GM20000 (cell line): ENCODE measurements at places on chromosomes 12 and 14.

GRCh38 chr14:23101986-23102625, 2.7 kb downstream of the CIROP start:
- no peak for DNase-seq

DNA sequence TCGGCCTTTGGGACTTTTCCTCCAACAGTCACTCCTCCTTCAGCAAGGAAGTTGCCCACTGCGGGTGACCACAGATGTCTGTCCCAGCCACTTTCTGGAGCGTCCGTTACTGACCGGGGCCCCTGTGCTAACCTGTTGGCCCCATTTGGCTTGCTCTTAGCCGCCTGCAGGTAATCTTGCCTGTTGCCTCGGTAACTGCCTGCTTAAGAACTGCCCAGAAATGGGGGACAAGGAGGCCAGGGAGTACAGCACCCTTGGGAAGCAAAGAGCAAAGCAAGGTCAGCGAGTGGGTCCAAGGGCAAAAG, 338.8 kb upstream of the SFSWAP start:
- DNase-seq: no peak

- DNase-seq: no peak
Measured at GRCh38 chr12:18576104-18576626, 161.6 kb downstream of the PLCZ1 start.

GRCh38 chr12:125021096-125021495, 27.7 kb downstream of the BRI3BP start:
- no peak for DNase-seq

- DNase-seq: no peak
Measured at GRCh38 chr14:57963071-57963470, 97.2 kb upstream of the SLC35F4 start.

DNA sequence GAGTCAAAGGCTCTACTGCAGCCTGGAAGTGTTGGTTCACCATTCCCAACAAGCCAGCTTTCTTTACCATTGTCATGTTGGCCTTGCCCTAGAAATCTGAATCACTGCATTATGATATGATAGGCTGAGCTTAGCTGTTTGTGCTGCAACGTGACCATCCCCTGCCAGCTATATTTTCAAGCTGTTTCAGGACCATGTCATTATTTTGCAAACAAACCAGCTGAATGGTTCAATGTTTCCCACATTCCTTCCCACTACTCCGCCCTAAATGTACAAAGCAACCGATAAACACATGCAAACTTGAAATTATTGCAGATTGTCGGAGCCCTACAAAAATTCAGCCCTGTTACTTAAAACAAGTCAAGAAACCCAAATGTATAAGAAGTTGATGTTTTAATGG, 136.1 kb downstream of the KICS2 start:
- DNase-seq: no peak

GRCh38 chr12:64680235-64680634, 69.9 kb downstream of the RASSF3 start:
- DNase-seq: no peak

- DNase-seq: no peak
Measured at GRCh38 chr12:116366456-116366776, 88.9 kb upstream of the MED13L start.

DNA sequence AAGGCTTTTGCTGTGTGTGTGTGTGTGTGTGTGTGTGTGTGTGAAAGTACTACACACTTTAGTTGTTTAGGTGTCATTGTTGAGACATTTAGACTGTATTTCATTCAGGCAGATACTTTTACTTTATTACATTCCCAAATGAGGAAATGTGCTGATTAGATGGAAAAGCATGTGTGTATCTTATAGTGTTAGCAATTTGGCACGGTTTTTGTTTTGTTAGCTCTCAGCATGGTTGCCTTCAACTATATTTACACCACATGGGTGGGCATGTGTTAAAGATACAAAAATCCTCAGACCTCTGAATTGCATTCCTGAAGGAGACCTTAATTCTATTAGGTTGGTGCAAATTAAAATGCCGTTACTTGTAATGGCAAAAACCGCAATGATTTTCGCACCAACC, 879.5 kb downstream of the DIO2 start:
- DNase-seq: no peak

GRCh38 chr12:78888568-78888967, 24.0 kb downstream of the SYT1 start:
- no peak for DNase-seq

DNA sequence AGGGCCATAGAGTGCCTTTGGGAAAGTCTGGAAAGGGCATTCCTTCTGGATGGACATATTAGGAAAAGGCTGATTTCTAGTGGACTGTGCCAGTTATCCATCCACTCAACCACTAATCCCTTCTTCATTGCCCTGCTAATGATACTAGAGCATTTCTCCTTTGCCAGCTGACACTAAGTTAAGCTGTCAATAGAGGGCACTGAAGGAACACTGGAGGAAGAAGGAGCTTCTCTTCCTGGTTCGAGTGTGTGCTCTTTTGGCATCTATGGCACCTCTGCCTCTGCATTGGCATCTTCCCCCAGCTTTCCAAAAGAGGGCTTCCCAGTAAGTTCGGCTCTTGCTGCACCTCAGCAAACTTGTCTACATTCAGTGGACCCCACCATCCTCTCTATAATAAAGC, 165.4 kb downstream of the DERA start:
- DNase-seq: peak; percentile 39

DNA sequence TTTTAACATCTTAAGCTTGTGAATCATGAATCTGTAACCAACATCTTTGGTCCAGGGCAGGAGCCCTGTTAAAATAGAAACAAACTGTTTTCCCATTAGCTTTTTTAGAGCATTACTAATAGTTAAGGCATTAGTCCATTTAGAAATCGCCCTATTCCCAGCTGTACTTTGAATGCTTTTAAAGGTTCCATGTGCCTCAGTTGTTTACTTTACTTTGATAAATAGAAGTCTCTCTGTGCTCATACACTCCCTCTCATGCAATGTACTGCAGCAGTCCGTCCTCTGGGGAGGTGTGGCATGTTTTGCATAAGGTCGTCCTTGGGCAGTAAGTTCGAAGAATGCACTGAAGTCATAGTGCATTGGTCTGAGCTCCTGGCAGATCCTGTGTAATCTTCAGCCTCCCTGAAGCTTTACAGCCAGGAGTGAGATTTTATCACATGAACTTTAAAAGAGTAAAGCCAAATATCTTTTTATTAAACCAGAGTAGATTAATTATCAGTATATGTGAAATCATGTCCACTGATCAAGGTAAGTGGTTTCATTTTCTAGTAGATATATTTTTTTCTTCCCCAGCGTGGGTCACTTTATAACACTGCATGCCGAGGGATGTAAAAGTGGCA, 134.7 kb downstream of the FGD4 start:
- peak; percentile 36 for DNase-seq

DNA sequence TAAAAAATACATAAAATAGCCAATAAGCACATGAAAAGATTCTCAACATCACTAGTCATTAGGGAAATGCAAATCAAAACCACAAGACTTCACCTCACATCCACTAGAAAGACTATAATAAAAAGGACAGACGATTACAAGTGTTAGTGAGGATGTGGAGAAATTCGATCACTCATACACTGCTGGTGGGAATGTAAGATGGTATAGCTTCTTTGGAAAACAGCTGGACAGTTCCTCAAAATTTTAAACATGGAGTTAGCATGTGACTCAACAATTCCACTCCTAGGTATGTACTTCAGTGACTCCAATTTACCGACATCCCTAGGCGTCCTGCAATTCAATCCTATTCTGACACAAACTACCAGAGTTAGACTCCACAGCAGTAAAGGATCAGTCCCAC, 13.7 kb downstream of the TRIM9 start:
- DNase-seq: no peak

DNA sequence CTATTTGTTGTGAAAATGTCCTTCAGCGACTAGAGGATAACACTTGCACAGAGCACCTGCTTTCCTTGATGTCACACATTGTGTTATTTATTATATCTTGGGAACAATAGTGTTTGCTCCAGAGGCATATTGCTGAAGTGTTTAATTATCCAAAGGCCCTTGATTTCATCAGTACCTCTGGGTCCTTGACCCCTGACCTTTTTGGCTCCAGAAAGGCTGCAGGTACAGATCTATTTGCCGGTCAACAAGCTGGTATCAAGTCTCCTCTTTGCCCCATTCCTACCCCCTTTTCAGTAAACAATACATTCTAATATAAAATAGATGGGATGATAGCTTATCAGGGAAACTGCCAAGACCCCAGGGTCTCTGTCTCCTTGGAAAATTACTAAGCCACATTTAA, 206.8 kb downstream of the DACT1 start:
- DNase-seq: no peak

- DNase-seq: peak; percentile 73
Measured at GRCh38 chr14:63853831-63854293, 1.1 kb downstream of the SYNE2 start.

- no peak for DNase-seq
Measured at GRCh38 chr12:120102189-120103043, 14.1 kb downstream of the RAB35 start.

GRCh38 chr12:45216983-45217485, 1.1 kb downstream of the ANO6 start:
- DNase-seq: no peak

DNA sequence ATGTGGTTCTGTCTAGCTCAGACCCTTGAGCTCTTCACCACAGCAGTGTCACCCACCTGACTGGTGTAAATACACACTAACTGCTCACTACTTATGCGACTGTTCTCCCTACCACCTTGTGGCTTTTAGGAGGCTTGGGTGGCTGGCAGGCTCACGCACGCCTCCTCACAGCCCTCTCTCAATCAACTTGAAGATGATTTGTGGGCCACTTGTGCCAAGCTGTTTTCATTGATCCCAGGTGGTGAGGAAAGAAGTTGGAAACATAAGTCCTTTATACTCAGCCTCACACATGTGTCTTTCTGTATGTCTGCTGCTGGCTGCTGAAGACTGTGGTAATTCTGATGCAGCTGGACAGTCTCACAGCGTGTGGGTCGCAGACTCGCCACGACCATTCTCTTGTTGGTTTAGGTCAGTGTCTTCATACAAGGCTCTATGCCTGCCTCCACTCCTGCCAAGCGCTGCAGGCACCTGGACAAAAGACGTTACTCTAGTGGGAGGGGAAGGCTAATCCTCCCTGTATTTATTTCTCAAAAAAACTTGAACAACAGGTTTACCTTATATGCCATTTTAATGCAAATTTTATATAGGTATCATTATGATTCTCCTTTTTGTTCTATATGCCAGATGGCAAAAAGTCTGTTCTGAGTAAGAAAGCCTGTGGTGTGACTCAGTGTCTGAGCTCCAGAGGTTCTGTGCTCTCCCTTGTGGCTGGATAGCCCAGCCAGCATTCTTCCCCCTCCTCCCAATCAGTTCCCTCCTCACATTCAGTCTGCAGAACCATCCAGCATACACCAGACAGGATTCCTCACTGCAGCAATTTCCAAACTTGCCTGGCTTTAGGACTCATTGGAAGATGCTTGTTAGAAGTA, 115.6 kb downstream of the DIP2B start:
- DNase-seq: no peak

DNA sequence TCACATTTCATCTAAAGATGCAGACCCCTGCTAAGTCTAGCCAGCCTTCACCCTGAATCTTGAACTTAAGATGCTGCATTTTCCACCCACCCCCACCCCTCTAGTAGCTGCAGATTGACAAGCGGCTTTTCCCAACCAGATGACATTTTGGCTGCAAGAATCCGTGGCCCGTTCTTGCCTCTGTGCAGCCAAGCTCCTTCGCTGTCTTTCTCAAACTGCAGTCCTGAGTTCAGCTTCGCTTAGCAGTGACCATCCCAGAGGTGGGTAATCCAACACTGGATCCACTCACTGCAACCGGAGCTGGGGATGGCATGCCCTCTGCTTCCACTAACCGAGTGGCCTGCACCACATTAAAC, 765 bp upstream of the NFYB start:
- peak; percentile 13 for DNase-seq

GRCh38 chr12:56338308-56339157, at the start of gene IL23A:
TSS of gene IL23A (plus strand) at chr12:56338884. CDS start at chr12:56339045, 161 bp downstream.
- peak; percentile 58 for DNase-seq

- no peak for DNase-seq
Measured at GRCh38 chr12:63038713-63039100, 103.8 kb upstream of the PPM1H start.

GRCh38 chr14:71591929-71592328, 340.3 kb upstream of the RGS6 start:
- peak; percentile 10 for DNase-seq

DNA sequence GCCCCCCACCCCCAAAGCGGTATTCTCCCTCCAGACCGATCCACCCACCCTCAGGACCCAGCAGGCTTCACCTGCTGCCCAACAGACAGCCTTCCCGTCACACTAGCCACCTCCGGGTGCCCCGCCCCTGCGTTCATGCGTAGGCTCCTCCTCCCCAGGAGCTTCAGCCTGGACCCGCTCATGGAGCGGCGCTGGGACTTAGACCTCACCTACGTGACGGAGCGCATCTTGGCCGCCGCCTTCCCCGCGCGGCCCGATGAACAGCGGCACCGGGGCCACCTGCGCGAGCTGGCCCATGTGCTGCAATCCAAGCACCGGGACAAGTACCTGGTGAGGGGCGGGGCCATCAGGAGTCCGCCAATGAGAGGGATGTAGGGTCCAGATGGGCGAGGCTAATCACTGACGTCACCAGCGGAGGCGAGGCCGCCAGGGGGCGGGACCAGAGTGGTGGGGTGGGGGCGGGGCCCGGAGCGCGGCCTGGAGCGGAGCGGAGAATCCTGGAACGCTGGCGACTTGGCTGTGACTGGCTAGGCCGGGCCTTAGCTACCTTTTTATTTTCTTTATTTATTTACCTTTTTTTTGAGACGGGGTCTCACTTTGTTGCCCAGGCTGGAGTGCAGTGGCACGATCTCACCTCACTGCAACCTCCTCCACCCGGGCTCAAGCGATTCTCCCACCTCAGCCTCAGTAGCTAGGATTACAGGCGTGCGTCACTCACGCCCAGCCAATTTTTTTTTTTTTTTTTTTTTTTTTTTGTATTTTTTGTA, 4.4 kb downstream of the TNS2 start:
- peak; percentile 95 for DNase-seq

DNA sequence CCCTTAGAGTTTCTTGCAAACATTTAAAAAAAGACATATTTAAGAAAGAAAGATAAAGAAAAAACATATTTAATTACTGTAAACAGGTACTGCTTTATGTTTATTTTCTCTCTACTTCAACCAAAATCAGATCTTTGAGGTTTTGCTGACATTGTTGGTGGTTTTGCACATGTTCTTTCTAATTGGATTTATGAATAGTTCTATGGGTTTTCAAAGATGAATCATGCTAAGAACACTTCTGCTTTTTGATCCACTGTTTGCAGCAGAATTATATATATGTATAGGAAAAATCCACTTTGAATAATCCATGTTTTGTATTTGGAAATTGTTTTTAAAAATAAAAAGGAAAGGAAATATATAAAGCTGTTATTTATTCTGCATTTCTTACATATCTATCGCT, 78.4 kb downstream of the FRMD6 start:
- no peak for DNase-seq
